ENCODE measurements at places on chromosomes 1 and 21.

- DNase-seq, result no peak
These were observed 106.5 kb upstream of the DAB1 start for GRCh38 chr1:57530206-57530910.

DNA sequence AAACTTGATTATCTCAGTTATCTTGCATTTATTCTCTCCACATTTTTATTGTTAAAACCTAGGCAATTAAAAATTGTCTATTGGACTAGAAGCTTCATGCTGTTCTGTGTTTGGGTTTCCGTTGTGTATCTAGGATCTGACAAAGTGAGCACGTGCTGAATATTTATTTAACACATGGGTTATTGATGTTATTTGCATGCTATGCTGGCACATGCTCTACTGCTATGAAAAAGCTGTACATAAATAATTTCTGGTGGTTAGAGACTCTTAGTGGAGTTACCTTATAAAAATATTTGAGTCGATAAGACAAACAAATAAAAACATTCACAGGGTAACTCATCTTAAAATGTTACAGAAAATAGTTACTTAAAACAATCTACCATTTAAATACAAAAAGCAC, 1769.7 kb downstream of the MRPL39 start:
- no peak for DNase-seq

GRCh38 chr1:180241716-180242544, 11.9 kb downstream of the LHX4 start:
- DNase-seq, result no peak

DNA sequence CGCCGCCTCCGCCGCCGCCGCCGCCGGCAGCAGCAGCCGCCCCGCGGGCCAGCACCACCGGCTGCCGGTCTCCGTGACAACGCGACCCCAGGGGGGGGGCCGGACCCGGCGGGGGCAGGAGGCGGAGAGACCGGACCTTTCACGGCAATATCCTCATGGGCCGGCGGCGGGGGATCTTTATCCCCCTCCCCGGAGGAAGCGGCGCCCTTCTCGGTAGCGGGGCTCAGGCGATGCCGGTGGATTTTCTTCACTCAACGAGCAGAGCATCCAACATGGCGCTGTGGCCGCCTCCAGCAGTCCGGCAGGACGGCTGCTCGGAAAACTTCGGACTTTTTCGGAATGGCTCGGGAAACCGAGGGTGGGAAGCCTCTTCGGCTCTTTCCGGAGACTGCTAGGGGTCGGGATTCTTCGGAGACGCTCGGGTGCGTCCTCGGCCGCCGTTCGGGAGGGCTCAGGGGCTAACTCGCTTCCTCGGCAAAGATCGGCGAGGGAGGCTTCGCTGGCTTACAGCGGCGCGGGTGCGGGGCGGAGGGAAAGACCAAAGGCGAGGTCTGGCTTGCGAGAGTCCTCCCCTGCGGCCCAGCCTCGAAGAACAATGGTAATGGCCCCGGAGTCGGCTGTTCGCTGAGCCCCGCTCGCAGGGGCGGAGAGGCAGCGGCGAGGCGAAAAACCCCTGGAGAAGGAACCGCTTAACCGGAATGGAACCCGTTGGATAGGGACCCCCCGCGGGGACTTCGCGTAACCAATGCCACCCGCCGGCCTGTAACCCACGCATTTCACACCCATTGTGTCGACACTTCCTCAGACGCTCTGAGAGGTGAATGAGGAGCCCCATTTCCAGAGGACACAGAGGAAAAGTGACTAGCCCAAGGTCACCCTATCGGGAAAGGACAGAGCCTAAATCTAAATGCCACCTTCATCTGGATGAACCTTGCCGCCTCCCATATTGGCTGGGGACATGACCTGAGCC, at the start of gene EIF4G3:
Gene EIF4G3, minus strand, starts transcription at position 312 of the 970 bp plus-strand sequence. CDS start 174,155 bp downstream, outside the sequence.
- peak; percentile 93 for DNase-seq

DNA sequence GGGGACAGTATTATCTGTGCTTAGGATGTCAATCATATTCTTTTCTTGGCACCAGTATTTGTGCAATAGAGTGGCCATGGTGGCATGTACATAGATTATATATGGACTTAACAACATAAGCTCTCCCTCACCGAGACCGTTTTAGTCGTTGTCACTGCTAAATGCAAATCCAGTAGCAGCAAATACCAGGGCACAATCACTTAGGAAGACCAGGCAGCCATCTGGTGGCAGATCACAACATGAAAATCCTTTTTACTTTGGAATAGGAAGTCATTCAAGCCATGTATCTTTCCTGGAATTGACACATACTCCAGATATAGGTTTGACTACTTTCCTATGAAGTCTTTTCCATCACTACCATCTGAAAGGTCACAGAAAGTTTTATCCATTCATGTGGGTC, 53.2 kb upstream of the C1orf87 start:
- DNase-seq, result no peak

DNA sequence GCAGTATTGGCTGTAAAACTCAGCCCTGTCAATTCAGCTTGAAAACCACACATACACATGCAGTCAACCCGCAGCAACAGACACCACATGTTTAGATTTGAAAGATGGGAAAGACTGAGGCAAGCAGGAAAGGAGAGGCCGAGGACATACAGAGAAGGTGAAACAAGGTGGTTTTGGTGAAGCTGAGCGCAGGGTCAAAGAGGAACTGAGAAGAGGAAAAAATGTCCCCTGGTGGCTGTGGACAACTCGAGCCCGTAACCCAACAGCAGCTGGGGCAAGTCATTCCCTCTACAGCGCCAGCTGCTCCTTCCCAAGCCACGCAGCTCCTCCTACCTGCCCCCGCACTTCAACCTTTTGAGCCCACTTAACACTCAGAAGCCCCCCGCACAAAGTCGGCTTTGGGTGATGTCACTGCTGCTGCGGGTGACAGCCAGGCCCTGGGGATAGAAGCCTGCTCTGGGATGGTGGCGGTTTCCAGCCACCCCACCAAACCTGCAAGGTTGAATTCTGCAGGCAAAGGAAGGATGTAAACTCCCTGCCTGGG, 63.0 kb downstream of the KCNN3 start:
- no peak for DNase-seq

DNA sequence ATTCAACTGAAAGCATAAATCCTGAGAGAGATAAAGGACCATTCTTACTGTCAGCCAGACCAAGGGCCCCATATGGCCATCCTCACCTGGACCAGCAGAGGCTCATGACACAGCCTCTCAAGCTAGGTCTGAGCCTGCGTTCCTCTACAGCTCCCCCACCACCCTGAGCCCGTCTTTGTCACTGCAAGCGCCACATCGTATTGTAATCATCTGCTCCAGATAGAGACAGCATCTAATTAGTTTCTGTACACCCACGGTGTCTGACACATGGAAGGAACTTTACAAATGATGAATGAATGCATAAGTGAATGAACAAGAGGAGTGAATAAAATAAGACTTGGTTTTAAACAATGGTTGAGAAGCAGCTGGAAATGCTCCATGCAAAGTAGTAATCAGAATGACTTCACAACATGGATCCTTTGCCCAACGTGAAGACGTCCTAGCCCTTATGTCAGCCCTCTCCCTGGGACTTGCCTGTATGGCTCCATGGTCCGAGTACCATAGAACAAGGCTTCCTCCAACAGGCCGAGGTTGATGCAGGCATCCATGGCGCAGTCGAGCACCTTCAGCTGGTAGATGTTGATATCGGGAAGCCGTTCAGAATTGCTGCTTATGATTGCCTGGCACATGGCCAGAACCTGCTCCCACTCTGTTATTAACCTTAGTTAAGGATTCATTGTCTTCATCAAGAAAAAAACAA, 648.9 kb downstream of the SMYD3 start:
- DNase-seq, result no peak

- no peak for DNase-seq
These were observed 9.4 kb downstream of the C1orf174 start for GRCh38 chr1:3890389-3891328.

- no peak for DNase-seq
These were observed 9.9 kb upstream of the DYRK1A start for GRCh38 chr21:37356706-37357105.

- peak; percentile 4 for DNase-seq
These were observed 529.8 kb upstream of the PRMT6 start for GRCh38 chr1:106526650-106527049.

DNA sequence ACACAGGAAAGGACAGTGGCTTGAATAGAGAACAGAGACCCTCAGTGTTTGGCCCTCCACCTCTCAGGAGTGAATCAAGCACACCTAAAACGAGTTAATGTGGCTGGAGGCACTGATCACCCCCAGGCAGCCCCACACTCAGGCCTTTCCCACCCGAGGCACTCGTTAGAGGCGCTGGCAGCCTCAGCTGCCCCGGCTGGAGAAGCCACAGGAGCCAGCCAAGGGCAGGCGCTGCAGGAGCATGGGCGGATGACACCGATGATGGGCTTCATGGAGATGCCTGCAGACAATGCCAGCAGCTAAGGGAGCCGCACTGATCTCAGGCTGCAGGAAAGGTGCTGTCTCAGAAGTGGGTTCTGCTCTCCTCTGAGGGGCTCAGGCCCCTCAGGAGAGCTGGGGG, 24.1 kb upstream of the ABCG1 start:
- DNase-seq, result no peak

DNA sequence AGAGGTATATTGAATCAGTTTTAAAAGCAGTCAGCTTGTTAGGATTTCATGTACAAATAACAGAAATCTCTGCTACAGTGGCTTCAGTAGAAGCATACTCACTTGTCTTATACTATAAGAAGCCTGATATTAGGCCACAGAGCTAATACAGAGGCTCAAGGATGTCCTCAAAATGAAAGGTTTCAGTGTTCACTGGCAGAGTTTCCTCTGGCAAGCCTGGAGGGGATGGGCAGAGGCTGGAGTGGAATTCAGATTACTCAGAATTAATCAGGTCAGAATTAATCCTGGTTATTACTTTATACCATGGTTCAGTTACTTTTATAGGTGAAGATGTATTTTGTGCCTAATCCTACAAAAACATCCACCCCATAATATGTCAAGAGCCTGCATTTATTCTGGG, 520.5 kb downstream of the USP25 start:
- no peak for DNase-seq

GRCh38 chr1:54280651-54281050, 80.7 kb downstream of the MRPL37 start:
- DNase-seq, result no peak

- no peak for DNase-seq
These were observed 38.8 kb upstream of the RASAL2 start for GRCh38 chr1:178055093-178055492.

GRCh38 chr1:225911191-225912130, 12.6 kb downstream of the PYCR2 start:
- DNase-seq, result no peak

DNA sequence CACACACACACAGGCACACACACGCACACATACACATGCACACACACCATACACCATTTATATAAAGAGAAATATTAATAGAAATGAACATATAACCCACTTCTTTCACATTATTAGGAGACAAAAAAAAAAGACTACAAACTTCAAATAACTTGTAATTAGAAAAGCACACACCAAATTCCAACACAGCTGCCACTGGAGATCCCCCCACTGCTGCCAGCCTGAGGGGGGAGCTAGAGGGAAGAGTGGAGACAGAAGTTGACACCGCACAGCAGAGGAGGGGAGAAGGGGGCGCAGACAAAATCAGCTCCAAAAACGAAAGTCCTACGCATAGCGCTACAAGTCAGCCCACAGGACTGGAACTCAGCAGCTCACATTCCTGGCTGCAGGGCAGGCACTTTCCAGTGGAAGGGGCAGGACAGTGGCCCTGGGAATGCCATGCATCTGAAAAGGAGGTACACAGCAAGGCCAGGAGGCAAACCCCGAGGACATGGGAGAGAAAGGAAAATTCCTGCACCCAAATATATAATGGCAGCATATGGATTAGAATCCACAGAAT, 36.5 kb downstream of the LGALS8 start:
- no peak for DNase-seq

DNA sequence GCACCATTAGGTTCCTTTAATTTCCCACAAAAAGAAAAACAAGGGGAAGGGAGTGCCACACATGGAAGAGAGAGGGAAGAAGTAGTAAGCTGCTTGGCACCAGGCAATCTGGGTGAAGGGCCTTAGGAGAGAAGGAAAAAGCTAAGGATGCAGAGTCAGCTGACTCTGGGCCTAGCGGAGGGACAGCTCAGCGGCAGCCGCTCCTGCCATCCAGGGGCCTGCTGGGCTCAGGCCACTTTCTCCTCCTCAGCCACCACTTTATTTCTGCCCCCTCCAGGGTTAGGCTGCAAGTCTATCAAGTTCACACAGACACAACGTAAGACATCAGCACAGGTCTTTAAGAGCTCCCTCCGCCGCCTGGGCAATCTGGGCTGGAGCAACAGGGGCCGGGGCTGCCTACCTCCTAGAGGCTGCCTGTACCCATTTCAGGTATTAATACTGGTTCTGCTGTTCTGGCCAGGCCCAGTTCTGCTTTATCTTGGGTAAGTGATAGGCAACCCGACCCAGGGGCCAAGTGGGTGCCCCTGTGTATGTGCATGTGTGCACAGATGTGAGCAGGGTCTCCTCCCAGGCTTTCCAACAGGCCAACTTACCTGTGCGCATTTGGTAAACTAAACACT, 53.6 kb downstream of the SLC45A1 start:
- no peak for DNase-seq

DNA sequence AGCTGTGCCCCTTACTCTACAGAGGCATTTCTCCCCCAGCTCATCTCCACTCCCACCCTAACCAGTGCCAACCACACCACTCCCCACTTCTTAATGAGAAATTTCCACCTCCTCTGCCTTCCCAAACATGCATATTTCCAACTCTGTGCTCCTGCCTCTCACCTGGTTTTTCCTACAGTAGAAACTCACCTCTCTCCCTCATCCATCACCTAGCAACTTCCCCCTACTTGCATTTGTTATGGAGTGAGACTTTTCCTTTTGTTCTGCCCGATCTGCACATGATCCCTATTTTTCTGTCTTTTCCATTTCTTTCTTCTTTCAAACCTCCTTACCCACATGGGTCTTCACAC, 11.9 kb downstream of the RGS8 start:
- no peak for DNase-seq

DNA sequence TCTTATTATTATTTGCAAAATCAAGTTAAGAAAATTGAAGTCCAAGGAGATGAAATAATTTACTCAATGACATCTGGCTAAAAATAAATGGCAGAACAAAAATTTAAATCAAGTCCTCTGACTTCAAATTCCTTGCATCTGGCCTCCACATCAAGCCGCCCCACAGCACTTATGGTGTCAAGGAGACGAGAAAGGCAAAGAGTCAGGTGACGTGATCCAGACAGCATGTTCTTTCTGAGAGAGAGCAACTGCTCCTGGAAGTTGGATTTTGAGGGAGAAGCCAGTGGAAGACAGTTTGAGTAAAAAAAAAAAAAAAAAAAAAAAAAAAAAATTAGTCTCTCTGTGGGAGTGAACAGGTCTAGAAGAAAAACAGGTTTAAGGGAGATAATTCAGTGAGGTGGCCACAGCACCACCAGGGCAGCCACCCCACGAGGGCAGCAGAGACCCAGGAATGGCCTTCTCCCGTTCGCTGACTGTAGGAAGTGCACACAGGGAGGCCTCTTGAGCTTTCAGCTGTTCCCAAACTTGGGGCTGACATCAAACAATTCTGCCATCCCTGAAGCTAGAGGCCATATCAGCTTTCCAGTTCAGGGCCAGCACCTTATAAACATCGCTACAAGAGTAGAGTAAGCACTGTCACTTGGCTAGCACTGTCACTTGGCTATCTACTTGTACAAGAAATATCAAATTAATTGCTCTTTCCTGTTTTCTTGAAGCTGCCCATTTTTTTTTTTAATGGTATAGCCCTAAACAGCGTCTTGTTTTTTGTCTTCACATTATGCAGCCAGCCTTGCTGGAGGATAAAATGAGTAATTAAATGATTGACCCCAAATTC, 7.8 kb downstream of the C1orf162 start:
- peak; percentile 29 for DNase-seq

All from AG04450 (cell line).